Naive thymus-derived CD4-positive, alpha-beta T cell (primary cell): ENCODE measurements at places on chromosomes 4 and X. TPM values are rescaled to one million over a fixed set of nuclear protein-coding genes. Genes with fewer than 3 reads are reported as not detected.

DNA sequence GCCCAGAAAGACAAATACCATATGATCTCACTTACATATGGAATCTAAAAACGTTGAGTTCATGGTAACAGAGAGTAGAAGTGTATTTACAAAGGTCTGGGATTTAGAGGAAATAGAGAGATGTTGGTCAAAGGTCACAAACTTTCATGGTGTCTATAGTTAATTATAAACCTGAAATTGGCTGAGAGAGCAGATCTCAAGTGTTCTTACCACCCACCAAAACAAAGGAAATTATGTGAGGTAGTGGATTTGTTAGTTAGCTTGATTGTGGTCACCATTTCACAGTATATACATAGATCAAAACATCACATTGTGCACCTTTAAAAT, 186.8 kb downstream of the NWD2 start:
- no peak for DNase-seq

GRCh38 chr4:145177511-145177905, 2.9 kb downstream of the OTUD4 start:
- no peak for DNase-seq

Gene FAT1
- not detected for total RNA-seq

DNA sequence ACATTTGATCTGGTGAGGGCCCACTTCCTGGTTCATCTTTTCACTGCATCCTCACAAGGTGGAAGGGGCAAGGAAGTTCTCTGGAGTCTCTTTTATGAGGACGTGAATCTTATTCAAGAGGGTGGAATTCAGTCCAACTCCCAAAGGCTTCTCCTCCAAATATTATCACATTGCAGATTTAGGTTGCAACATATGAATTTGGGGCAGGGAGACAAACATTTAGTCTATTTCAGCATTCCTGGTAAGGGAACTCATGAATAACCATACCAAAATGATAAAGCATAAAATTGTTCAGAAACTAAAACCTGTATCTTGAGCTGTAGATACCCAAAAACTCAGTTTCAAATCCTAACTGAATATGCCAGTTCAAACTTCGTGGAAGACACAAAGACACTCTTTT, 246.8 kb downstream of the QDPR start:
- DNase-seq = no peak

DNA sequence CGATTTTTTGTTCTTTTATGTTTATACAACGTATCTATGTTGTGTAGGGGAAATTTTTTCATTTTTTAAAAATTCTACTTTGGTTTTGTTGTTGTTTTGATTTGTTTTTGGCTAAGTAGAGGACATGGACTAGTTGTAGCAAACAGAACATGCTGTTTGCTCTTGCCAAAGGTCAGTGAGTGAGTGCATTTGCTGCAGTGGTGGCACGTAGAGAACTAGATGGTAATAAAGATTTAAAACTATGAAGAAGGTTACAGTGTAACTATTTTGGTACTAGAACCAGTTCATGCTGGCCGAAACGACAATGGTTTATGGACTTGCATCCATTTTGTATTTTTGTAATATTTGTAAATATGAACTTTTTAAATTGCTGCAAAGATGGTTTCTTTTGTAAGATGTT, 1.9 kb upstream of the SCML1 start:
- no peak for DNase-seq

GRCh38 chr4:118225511-118225910, 127.3 kb downstream of the PRSS12 start:
- no peak for DNase-seq
